ENCODE measurements at places on chromosomes 5 and 9. TPM values are rescaled to one million over a fixed set of nuclear protein-coding genes. Genes with fewer than 3 reads are reported as not detected.

The TAF11L9 gene
- not detected for total RNA-seq

The PROB1 gene
- total RNA-seq, result 1.9 TPM

The RAD1 gene
- total RNA-seq, result 11.2 TPM

GRCh38 chr5:179255527-179256327 is 89.5 kb downstream of the ADAMTS2 start:
- no peak for ATAC-seq

- no peak for ATAC-seq
These were observed 20.2 kb downstream of the CDH6 start for GRCh38 chr5:31213705-31214121.

- peak; percentile 90 for ATAC-seq
These were observed 25.8 kb upstream of the TRIM32 start for GRCh38 chr9:116661037-116661954.

DNA sequence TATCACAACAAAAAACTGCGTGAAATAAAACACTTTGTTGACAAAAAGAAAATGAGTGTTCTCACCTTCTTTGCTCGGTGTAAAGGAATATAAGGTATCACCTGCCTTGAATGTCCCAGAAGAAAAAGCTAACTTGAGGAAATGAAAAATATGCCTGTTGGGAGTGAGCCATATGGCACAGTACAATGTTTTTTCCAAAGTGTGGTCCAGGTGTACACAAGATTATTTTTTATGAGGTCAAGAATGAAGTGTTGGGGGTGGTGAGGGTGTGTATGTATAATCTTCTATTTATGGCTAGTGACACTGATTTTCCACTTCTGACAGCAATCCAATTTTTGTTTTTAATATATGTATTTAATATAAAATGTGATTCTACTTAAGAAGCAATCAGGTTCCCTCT is 134.4 kb downstream of the RFX3 start:
- ATAC-seq, result no peak

- ATAC-seq, result no peak
These were observed 406.8 kb downstream of the BRINP1 start for GRCh38 chr9:118962426-118962825.

DNA sequence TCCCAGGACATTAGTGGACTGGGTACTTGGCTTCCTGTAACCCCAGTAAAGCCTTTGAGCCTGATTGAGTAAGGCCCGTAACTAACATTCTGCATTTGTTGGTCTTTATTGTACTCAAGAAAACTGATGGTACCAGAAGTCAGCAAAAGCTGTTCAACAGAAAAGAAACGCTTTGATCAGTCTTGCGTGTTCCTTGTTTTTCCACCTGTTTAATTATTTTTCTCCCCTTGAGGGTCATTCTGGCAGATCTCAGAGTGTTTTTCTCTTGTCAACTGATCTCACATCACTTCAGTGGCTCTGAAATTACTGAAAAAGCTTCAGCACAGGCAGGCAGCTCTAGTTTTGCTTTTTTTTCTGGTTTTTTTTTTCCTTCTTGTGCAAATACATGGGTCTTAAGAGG is 6.1 kb upstream of the TMEM268 start:
- ATAC-seq, result no peak

GRCh38 chr5:172789687-172790495 is 18.9 kb upstream of the DUSP1 start:
- no peak for ATAC-seq

GRCh38 chr5:14078716-14079115 is 64.4 kb upstream of the TRIO start:
- ATAC-seq, result no peak

GRCh38 chr5:154211641-154212390 is 21.3 kb downstream of the GALNT10 start:
- peak; percentile 51 for ATAC-seq
